LHCN-M2 (cell line): ENCODE measurements at places on chromosomes 7 and 10. TPM values are rescaled to one million over a fixed set of nuclear protein-coding genes. Genes with fewer than 3 reads are reported as not detected.

The GPR141 gene
- total RNA-seq, result not detected in 2 replicates

The AUTS2 gene
- total RNA-seq, result 3.0 and 4.6 TPM in 2 replicates

- DNase-seq, result peak; percentile 56
These were observed 240.4 kb downstream of the KIAA1217 start for GRCh38 chr10:24449321-24449740.

The ZDHHC6 gene
- 35.4 and 39.6 TPM in 2 replicates for total RNA-seq

- DNase-seq, result peak; percentile 14
These were observed 572.4 kb upstream of the LRRTM3 start for GRCh38 chr10:66353422-66353821.
